WTC11 (cell line): ENCODE measurements at places on chromosomes 6 and 20.

DNA sequence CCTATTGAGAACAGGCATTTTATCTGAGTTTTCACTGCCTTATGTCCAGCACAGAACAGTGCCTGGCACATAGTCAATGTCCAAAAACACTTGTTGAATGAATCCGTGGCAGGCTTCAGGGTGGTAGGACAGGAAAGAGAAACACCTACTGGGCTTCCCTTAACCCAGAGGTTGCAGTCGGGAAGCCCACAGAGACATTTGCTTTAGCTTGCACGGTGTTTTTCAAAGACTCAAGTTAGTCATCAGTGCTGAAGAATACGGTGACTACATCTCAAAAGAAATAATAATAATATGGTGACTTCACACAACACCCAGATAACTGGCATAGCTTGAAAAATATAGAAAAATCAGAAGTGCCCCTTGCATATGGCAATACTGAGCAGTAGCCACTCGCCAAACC, 160.4 kb downstream of the CD83 start:
- DNase-seq: no peak

DNA sequence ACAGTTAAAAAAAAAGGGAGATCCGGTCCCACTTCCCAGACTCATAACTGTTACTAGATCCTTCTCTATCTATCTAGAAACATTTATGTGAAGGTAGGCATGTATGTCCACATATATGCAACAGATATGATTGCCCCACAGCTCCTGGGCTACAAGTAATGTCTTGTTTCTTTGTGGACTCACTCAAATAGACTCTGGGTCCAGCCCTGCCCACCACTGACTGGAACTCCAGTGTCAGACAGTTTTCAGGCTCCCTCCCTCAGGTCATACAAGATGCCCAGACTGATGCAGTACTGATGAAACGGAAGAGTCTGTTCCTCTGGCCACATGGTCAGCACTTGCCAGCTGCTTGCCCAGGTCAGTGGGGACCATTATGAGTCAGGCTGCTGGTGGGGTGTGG, 30.8 kb upstream of the IER3 start:
- DNase-seq: no peak

DNA sequence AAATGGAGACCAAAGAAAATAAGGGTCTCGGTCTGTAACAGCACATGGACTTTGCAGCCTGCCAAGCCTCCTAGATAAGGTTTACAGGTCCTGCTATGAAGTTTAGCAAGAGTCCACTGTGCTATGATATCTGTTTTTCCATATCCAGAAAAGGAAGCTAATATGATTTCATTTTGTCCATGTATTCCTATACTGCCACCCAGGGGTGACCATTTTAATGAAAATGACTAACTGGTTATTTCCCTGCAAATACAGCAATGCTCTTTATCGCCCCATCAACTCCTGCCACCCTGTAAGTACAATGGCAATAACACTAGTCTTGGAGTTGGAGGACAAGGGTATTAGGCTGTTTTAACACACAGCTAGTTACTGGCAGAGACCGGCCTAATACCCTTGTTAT, 115.2 kb upstream of the GLP1R start:
- DNase-seq: no peak

GRCh38 chr6:116801971-116802370, 26.9 kb downstream of the GPRC6A start:
- DNase-seq: no peak

DNA sequence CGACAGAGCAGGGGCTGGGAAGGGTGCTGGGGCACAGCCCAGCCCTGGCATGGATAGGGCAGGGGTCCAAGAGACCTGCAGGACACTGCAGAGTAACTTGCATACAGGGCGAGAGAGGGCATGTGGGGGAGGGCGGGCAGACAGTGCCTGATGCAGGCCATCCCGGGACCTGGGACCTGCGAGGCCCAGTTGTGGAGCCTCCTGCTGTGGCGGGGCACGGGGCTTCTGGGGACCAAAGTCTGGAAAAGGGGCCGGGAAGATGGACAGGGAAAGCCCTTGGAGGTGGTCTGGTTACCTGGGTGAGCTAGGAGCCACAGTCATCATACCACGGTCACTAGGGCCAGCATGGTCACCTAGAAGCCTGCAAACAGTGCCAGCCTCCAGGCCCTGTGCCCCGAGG, 412 bp upstream of the TUBB1 start:
- no peak for DNase-seq

DNA sequence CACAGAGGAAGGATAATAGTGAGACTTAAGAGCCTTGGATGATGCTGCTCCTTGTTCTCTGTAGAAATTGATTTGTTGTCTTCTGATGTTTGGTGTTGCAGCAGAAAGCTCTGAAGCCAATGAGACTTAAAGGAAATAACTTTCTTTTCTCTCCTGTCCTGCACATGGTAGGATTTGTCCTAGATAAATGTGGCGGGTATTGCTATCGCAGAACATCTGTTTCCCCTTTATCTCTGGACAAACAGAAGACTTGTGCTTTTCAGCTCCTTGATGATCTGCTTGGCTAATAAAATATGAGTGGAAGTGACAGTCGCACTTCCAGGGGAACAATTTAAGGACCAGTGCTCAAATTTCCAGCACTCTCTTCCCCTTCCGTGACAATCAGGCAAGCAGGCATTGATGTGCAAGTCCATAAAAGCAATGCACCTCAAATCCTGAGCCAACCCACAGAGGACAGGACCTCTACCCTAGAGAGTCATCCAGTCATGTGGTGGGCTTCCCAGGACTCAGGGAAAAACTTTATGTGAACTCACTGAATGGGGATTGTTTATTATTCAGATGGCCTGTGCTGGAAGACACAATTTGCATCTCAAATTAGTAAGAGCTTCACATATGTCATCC, 9.9 kb upstream of the NCR2 start:
- no peak for DNase-seq

GRCh38 chr6:169646906-169647567, 54.8 kb downstream of the WDR27 start:
- DNase-seq: no peak

GRCh38 chr6:31978831-31979230, 3.0 kb upstream of the C4A start:
- DNase-seq: no peak

DNA sequence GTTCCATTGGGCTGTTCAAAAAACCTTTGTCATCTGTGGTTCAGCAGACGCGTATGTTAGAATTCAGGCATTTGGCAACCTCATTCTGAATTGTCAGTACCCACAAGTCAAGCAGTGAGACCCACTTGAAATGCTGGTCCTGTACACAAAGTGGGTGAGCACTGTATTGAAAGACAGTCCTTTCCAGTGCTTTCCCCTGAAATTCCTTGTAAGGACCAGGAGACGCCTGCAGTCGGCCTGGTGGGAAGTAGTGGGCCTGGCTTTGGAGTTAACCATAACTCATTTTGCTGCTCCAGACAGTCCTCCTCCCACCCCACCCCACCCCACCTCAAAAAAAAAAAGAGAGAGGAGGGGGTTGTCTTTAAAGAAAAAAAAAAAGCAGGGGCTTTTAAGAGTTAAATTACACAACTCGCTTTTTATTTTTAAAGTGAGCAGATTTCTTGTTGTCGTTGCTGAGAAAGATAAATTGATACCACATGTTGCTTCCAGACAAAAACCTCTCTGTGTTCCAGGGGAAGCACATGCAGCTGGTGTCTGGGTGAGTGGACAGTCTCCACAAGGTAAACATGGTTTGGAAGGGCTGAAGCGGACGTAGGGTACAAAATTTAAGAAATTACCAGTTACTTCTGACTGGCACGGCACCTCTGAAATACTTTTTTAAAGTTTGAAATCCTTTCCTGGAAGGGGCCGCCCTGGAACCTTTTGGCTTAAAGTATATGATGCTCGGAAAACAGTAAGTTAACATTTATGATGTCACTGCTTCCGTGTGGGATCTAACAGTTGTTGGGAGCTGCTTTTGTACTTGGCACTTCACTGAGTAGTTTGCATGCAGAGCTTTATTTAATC, 95.3 kb downstream of the FOXO3 start:
- DNase-seq: no peak

GRCh38 chr20:4605166-4605565, 116.5 kb upstream of the PRND start:
- DNase-seq: no peak

- DNase-seq: no peak
These were observed 11.5 kb upstream of the BLOC1S5 start for GRCh38 chr6:8075704-8076103.

DNA sequence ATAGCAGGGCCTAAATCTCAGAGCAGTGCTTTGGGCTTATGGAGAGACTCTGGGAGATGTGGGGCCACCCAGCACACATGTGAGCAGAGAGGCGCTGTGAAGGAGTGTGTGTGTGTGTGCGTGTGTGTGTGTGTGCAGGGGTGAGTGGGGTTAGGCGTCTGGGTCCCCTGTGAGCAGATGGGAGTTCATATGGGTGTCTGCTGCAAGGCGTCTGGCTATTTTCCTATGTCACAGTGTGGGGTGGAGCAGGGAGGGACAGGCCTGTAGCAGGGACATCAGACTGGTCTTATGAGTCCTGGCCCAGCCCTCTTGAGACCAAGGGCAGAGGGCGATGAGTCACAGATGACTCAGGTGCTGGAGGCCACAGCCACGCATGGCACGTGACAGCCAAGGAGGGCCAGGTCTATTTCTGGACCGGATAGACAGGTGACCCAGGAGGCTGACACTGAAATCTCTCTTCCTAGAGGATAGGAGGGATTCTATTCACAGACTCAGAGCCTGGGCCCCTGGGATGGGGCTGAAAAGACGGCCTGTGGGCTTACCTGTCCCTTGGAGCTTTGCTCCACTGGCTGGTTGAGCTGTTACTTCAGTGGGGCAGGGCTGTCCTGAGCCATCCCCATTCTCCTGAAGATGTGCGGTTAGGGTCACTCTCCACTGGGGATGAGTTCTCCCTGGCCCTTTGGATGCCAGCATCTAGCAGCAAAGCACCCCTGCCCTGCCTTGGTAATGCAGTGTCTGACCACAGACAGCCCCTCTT, 28.9 kb downstream of the VEGFA start:
- DNase-seq: no peak

- DNase-seq: no peak
These were observed 12.1 kb downstream of the TJAP1 start for GRCh38 chr6:43489277-43490072.

- no peak for DNase-seq
These were observed 30.2 kb upstream of the F13A1 start for GRCh38 chr6:6350696-6351095.

- no peak for DNase-seq
These were observed 11.1 kb downstream of the TMEM200A start for GRCh38 chr6:130376936-130377335.

GRCh38 chr6:114432400-114432799, 89.6 kb upstream of the HS3ST5 start:
- no peak for DNase-seq

GRCh38 chr6:135583256-135583761, 85.8 kb upstream of the AHI1 start:
- DNase-seq: no peak

DNA sequence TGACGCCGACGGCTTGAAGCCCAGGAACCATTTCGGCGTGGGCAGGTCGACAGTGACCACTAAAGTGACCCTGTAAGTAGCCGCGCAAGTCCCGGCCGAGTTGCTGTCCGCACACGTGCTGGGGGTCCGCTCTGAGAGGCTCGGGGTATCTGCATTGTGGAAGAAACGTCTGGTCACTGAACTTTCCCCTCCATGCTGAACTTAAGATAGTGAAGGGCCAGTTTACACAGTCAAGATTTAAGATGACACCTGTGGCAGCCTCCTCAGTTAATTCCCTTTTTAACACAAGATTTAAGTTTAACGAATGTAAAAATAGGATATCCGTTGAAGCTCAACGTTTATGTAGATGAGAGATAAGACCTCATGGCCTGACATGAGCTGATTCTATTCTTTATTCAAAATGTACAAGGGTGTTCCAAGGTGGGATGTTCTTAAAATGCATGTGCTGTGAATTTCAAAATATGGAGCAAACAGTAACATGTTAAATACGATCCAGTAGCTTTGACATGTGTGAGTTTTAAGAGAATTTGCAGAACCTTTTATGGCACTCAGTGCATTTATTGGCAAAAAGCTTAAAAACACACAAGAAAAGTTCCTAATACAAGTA, 116.2 kb downstream of the RTN4IP1 start:
- no peak for DNase-seq

DNA sequence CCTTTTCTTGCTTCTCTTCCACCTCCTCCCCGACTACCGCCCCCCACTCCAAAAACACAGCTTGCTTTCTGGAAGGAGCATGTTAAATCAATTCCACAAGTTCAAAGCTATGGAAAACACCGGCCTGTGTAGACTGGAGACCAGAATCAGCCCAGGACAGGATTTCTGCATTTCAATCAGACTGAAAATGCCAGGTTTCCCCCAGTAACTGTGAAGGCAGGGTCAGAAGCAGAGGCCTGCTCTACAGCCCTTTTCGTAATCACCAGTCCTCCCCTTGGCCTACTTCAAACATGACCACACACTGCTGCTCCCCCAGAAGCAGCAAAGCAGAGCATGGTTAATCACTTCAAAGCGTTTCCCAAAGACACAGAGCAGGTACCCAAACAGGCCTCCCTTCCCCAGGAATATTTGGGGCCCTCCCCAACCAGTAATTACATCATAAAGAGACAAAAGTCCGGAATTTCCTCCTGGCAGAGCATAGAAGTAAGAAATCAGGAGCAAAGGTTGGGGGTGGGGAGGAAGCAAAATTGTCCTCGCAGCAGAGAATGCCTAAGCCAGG, 38.4 kb downstream of the ZMYND8 start:
- peak; percentile 37 for DNase-seq

DNA sequence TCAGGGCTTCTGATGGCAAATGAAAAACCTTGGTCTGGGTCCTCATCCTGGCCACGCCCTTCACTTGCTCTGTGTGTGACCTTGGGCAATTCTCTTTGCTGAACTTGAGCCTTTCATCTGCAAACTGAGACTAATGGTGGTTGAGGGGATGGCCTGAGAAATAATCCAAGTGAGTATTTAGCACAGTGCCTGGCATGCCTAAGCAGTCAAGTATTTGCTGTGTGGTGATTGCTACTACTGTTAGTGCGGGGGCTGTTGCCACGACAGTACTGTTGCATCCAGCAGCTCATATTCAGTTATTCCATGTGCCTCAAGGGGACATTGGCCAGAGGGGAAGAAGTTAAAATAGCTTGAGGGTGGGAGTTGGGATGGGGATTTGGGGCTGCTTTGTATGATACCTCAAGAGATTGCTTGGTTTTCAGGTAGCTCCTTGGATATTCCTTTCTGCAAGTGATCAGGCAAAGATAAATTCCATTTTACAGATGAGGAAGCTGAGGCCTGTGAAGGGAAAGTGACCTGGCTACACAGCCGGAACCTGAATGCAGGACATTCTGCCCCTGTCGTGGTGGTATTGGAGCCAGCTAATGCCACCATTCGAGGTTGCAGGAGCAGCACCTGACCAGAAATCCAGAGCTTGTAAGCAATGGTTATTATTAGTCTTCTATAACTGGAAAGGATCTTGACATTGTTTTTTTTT, 45.1 kb upstream of the EPB41L1 start:
- no peak for DNase-seq

DNA sequence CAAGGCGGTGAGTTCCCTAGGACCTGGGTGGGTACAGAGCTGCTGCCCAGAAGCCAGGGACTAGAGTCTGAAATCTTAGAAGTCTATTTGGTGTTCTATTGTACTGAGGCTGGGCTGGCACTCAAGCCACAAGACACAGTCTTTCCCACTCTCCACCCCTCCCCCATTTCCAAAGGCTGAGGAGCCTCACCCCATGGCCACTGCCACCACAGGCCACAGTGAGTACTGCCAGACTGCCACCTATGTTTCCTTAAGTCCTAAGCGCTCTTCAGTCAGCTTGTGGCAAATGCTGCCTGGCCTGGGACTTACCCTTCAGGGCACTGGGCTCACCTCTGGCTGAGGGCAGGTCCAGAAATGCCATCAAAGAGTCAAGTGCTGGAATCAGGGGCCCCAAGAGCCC, 469.3 kb downstream of the HAO1 start:
- DNase-seq: peak; percentile 43

- no peak for DNase-seq
These were observed 15.6 kb upstream of the CCN6 start for GRCh38 chr6:112038268-112038667.
